ENCODE measurements at places on chromosomes 6 and 20. TPM values are rescaled to one million over a fixed set of nuclear protein-coding genes. Genes with fewer than 3 reads are reported as not detected.

Gene NT5E
- polyA plus RNA-seq = 14.2 TPM

Gene SCGN
- polyA plus RNA-seq = 1.9 TPM

Gene FAM162B
- 90.6 TPM for polyA plus RNA-seq

Gene VGLL2
- polyA plus RNA-seq = not detected

DNA sequence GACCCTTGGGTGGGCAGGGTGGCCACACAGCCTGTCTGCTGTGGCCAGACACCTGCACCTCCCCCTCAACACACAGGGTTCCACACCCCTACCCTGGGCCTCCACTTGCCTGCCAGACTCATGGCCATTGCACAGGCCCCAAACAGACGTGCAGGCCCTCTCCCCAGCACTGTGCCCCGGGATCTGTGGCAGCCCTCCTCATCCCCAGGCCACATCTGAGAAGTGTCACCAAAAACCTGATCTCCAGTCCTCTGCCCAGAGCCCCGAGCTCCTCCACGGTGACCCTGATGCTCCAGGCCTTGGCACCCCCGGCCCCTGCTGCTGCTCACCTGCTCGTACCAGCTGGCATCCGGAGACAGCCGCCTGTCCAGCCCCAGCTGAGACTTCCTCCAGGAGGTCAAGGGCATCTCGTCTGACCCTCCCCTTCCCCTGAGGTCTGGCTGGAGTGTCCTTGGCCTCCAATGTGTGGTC is 160.1 kb downstream of the DLL1 start:
- DNase-seq = no peak

- DNase-seq = no peak
These were observed 1.1 kb upstream of the FAM162B start for GRCh38 chr6:116766506-116767176.

GRCh38 chr6:87407561-87407900 is 241 bp upstream of the CFAP206 start:
- no peak for DNase-seq

DNA sequence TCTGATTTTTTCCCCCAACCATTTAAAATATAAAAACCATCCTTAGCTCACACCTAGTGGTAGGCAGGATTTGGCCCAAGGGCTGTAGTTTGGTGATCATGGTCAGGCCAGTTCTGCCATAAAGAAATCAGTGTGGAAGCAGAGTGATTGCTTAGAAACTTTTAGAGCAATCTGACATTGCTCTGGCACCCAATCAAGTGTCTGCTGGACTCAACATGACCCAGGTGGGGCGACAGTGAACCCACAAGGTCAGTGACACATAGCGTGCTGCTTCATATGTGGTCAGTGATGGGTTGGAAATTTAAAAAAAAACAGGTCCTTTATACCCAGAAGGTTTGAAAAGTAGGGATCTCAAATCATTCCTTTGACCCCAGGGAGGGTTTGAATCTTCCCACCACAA is 107.9 kb downstream of the BANF2 start:
- no peak for DNase-seq

DNA sequence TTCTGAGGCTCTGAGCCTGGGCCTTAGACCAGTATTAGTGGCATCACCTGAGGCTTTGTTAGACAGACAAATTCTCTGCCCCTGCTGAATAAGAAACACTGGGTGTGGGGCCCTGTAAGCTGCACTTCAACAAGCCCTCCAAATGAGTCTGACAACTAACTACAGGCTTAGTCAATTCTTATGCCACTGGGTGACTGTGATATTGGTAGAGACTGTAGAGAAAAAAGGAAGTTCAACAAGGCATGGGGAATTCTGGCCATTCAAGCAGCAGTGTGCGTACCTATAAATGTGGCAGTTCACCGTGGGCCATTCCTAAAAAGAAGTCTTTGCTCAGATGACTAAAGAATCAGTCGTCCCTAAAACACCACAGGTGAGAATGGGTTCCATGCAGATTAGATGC is 82.7 kb downstream of the MDN1 start:
- no peak for DNase-seq

GRCh38 chr6:25176466-25176865 is 102.7 kb upstream of the CARMIL1 start:
- no peak for DNase-seq

- no peak for DNase-seq
These were observed 596.8 kb upstream of the JAG1 start for GRCh38 chr20:11270566-11270965.

- no peak for DNase-seq
These were observed 25.3 kb downstream of the NTSR1 start for GRCh38 chr20:62733891-62734290.

DNA sequence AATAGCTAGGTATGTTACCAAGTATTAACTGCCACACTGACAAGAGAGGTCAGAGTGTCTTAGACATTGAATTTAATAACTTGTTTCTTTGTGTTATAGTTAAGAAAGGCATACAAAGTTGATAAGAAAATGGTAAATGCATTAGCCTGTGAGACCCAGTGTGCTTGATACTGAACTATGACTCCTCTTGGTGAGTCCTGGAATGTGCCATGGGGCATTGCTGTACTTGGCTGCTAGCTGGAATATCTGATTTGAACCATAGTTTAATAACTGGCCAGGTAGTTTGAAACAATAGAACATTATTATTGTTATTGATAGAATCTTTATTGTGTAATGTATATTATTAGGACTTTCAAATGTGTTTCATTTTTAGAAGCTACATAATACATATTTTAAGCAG is 70.0 kb downstream of the ZFAND3 start:
- no peak for DNase-seq

DNA sequence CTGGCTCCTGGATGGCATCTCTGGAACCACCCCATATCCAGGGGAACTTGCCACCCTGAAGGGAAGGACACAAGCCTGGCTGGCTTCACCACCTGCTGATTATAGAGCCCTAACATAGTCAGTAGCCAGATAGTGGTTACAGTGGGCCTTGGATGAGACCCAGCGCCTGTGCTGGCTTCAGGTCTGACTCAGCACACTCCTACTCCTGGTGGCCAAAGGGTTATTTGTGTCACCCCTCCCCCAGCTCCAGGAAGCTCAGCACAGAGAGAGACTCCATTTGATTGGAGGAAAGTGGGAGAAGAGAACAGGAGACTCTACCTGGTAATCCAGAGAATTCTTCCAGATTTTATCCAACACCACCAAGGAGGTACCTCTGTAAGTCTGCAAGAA is 12.8 kb downstream of the SNX14 start:
- DNase-seq = no peak
